ENCODE measurements at places on chromosomes 13 and 19.

- no peak for DNase-seq
Measured at GRCh38 chr19:32333227-32333626, 12.2 kb upstream of the ZNF507 start.

GRCh38 chr19:5450482-5451126, 4.6 kb upstream of the ZNRF4 start:
- DNase-seq = no peak

DNA sequence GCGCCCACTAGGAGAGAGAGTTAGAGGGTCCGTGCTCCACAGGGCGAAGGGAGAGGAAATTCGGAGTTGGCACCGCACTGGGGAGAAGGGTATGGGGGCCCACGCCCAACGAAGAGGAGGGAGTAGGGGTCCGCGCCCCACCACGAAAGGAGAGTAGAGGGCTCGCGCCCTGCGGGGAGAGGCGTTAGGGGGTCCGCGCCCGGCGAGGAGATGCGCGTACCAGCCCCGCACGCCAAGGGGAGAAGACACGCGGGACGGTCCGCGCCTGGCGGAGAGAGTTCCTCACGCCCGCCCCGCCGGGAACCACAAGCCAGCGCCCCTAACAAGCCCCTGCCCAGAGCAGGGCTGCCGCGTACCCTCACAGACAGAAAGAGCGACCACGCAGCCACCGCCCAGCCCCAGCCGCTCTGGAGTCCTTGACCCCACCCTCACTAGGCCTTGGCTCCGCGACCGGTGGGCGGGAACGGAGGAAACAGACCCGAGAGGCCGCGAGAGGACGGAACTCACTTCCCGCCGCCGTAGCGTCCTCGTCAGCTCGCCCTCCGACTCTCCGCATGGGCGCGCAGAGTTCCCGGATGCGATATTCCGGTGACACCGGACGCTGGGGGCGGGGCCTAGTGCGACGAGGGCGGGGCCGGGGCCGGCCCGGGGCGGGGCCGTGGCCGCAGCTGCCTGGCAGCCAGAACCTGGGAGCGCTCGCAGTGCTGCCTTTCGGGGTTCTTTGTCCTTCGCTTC, 20.0 kb upstream of the ZSCAN18 start:
- DNase-seq = no peak

GRCh38 chr13:34730961-34731360, 211.1 kb upstream of the NBEA start:
- DNase-seq = no peak

GRCh38 chr19:41376241-41376997, at the start of gene TMEM91:
TSS of gene TMEM91 (plus strand) at chr19:41376533. CDS start at chr19:41378310, 1,777 bp downstream.
- no peak for DNase-seq

GRCh38 chr13:99012539-99012938, 34.7 kb upstream of the DOCK9 start:
- no peak for DNase-seq

DNA sequence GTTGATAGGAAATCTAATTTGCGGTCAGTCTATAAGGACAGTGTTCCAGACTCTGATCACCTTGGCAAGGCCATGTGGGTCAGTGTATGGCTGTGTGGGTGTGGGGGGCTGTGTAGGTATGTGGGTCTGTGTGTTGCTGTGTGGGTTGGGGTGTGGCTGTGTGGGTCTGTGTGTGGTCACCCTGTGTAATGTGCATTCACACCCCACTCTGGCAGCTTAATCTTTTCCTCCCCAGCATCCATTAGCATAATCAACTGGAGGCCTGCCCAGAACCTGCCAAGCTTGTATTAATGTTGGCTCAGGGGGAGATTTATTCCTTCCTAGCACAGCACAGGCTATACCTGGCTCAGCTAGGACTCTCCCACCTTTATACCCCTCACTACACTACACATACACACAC, 203.2 kb downstream of the TUBA3C start:
- no peak for DNase-seq

DNA sequence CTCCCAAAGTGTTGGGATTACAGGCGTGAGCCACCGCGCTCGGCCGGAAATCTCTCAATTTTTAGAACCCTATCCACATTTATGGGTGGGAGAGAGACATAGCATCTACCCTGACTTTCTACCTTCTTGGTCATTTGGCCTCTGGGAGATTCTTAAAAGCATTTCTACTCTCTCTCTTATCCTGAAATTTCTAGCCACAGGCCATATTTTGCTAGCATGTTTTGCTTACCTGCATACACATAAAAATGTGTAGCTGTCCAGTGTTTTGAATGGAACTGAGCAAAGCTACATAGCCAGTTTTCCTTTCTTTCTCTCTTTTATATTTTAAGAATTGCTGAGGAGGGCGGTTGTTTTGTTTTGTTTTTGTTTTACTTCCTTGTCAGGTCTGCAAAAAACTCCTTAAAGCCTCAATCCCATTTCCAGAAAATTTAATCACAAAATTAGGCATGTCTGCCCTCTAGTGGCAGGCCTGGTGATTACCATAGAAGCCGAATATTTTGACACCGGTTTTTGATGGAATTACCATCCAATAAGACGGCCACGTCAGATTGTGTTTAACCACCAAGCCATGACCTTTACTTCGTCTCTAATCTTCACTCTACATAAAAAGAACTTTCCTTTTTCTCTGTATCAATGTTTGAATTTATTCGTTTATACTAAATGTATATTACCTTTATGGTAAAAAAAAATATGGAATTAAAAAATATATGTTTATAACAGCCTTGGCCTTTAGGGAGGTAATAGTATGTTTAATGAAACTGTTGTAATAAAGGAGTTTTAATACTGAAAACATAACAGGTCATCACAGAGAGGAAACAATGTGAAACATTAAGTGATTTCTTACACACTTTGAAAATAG, 34.4 kb upstream of the OXGR1 start:
- DNase-seq = peak; percentile 61

DNA sequence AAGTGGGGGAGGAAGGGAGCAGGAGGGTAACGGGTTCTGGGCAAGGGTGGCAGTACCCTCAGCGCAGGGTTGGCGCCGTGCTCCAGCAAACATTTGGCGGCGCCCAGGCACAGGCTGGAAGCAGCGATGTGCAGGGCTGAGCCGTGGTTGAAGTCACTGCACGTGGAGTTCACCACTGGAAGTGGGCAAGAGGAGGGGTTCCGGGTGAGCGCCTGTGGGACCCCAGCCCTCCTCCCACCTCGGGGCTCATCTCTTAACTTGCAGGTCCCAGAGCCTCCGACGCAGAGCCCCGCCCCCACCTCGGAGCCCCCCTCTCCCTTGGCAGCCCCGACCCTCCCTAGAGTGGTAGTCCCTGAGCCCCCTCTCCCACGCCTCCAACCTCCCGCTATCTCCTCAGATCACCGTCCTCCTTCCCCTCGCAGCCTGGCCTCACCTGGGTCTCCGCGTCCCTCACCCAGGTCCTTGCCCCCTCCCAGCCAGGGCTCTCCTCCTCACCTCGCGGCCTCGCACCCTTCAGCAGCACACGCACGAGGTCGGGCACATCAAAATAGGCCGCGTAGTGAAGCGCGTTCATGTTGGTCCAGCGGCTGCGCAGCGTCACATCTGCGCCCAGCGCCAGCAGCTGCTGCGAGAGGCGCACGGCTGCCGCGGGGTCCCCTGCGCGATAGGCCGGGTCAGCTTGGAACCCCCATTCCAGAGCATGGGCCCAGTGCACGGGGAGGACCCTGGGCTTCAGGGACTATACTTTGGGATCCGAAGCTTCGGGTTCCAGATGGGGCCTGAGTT, 6.4 kb downstream of the CLIP3 start:
- DNase-seq = no peak

DNA sequence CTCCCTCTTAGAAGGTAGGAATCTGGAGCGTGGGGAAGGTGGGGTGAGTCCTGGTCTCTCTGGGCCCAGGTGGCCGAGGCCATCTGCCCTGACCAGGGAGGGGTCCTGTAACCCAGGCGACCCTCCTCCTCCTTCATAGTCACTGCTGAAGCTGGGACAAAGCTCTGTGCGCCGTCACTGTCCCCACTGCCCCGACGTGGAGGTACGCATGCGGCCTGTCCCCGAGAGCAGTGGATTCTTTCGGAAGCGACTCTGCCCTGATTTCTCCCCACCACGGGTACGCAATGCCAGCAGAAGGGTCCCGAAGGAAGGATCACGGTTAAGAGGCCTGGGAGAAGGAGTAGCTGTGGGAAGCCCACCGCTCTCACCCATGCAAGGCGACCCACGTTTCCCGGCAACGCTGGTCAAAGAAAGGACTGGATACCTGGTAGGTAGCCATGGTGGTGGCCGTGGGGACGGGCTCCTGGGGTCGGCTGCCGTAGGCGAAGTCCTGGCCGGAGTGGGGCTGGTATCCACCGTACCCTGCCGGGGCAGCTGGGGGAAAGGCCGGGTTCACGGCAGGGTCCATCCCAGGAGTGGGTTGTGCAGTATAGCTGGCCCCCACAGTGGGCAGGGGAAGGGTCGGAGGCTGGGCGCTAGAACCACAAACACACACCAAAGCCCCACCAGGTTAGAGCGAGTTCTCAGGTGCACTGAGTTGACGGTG, 34.3 kb downstream of the ZFR2 start:
- no peak for DNase-seq

DNA sequence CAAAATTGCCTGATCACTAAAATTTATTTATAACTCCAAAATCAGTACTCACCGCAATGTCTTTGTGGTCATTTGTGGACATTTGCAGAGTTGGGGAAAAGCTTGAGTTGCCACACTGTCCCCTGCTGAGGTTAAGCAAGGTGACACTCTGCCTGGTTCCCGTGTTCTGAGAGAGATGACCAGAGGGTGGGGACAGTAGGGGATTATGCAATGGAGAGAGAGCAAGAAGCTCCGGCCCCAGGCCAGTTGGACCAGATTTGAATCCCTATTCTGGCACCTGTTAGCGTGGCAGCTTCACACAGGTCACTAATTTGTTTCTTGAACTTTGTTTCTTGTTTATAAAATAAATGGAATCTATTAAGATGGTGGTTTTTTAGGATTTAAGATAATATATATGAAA, 17.8 kb downstream of the ERCC5 start:
- no peak for DNase-seq

DNA sequence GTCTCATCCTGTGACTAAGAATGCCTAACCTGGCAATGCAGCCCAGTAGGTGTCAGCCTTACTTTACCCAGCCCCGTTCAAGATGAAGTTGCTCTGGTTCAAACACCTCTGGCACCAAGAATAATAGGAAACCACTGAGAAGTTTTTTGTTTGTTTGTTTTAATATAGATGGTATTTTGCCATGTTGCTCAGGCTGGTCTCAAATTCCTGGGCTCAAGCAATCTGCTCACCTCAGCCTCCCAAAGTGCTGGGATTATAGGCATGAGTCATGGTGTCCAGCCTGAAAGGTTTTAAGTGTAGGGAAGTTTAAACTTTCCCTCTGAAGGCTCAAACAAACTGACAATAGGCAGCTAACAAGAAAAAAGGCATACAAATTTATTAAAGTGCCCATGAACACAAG, 51.2 kb upstream of the ABCC4 start:
- no peak for DNase-seq

DNA sequence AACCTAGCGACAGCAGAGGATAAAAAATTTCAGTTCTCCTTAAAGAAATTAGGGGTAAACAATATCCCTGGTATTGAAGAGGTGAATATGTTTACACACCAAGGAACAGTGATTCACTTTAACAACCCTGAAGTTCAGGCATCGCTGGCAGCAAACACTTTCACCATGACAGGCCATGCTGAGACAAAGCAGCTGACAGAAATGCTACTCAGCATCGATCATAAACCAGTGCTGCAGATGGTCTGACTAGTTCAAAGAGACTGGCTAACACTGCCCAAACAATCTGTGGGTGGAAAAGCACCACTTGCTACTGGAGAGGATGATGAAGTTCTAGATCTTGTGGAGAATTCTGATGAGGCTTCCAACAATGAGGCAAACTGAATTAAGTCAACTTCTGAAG, 19.9 kb upstream of the ACOD1 start:
- no peak for DNase-seq

DNA sequence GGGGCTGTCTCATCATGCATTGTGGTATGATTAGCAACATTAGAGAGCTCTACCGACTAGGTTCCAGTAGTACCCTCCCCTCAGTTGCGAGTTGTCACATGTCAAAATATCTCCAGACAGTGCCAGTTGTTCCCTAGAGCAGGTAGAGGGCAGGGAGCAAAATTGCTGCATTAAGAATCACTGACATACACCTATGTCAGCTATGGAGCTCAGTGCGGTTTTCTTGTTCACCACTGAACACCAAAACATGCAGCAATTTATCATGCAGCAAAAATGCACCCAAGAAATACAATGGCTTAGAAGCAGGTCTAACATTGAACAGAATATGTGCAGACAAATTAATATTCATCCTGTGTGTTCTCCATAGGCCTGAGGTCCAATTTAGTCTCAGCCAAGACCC, 186.9 kb upstream of the STARD13 start:
- no peak for DNase-seq

DNA sequence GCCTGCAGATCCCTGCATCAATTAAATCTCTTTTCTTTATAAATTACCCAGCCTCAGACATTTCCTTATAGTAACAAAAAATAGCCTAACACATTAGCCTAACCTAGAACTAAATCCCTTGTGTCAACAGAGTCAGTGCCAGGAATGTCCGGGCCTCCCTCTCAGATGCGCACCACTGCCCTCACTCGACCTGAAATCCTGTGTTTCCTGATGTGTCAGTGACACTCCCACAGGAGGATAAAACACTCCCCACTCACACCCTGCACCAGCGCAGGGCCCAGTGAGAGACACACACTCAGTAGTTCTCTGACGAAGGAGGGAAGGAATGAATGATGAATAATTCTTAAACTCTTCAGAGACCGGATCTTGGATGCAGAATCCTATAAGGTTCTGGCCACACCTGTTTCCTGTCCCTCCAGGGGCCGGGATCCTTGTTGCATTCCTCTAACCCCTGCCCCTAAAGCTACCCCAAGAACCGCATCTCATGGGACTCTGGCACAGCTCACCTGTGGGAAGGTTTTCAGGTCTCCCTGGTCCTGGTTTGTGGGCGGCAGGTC, 3.1 kb downstream of the CEACAM3 start:
- DNase-seq = no peak

- no peak for DNase-seq
Measured at GRCh38 chr13:108769213-108770070, 140.0 kb downstream of the MYO16 start.

GRCh38 chr13:56975647-56976046, 165.1 kb upstream of the PRR20A start:
- no peak for DNase-seq

DNA sequence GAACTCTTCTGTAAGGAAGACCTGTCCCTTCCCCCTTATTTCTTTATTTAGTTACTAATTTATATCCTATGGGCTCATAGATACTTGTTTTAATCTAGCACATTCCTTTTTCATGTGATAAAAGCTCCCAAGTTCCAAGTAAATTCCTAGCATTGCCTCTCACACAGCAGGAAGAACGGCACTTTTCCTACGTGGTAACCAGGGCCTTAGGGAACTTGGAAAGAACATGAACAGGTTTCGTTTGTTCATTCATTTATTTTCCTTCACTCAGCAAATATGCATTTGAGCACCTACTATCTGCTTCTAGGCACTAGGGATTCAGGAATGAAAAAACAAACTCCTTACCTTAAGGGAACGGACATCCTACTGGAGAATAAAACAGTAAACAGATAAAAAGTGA, 125.1 kb downstream of the SIPA1L3 start:
- peak; percentile 66 for DNase-seq
